ENCODE measurements at places on chromosomes 7 and 10.

DNA sequence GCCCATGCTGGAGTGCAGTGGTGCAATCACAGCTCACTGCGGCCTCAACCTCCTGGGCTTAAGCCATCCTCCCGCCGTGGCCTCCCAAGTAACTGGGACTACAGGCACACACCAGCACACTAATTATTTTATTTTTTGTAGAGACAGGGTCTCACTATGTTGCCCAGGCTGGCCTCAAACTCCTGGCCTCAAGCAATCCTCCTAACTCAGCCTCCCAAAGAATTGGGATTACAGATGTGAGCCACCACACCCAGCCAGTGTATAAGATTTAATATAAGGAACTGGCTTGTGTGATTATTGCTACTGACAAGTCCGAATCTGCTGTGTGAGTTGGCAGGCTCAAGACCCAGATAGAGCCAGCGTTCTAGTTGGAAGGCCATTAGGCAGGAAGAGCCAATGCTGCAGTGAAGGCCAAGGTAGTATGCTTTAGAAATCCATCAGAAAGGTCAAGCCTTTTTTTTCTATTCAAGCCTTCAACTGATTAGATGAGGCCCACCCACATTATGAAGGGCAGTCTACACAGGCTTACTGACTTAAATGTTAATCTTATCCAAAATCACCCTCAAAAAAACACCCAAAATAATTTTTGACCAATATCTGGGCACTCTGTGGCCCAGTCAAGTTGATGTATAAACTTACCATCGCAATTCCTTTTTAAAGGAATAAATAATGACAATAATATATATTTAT is 19.4 kb downstream of the TRIM4 start:
- DNase-seq: no peak

GRCh38 chr7:149855361-149856305 is 17.5 kb downstream of the ZNF862 start:
- DNase-seq: no peak

- no peak for DNase-seq
These were observed 700.9 kb upstream of the ANKRD30A start for GRCh38 chr10:36424502-36424901.

DNA sequence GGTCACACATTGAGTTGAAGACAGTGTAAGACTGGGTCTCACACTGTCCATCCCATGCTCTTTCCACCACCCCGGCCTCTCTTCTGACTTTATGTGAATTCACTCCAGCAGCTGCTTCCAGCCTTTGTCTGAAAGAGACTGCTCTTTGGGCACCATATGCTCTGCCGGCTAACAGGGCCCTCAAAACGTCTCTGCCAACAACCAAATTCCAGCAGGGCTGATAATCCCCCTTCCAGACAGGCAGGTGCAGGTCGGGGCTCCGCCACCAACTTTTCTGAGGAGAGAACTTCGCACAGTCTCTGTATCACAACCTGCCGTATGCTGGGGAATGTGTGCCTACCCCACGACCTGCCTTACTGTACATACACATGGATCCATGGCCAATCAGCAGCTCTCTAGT is 64.3 kb downstream of the PLXNA4 start:
- DNase-seq: no peak

- DNase-seq: no peak
These were observed at the start of gene GIMAP6 for GRCh38 chr7:150631866-150632864. Gene GIMAP6 (minus strand): TSS chr7:150632385. CDS start chr7:150630142, 2,243 bp downstream.

DNA sequence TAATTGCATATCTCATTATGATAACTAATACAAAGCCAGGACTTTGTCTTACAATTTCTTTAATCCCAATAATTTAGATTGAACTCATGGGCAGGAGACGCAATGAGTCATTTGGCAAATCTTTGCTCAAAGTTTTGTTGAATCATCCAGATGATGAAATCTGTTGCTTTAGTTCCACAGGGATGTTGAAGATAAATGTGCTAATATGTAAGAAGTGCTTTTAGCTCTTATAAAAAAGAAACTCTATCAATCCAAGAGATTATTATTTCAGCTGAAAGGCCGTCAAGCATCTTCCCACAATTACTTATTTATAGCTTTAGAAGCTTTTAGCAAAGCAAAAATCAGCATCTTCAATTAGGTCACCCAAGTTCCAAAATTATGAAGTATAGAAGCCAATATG is 36.8 kb upstream of the ANK3 start:
- DNase-seq: no peak

DNA sequence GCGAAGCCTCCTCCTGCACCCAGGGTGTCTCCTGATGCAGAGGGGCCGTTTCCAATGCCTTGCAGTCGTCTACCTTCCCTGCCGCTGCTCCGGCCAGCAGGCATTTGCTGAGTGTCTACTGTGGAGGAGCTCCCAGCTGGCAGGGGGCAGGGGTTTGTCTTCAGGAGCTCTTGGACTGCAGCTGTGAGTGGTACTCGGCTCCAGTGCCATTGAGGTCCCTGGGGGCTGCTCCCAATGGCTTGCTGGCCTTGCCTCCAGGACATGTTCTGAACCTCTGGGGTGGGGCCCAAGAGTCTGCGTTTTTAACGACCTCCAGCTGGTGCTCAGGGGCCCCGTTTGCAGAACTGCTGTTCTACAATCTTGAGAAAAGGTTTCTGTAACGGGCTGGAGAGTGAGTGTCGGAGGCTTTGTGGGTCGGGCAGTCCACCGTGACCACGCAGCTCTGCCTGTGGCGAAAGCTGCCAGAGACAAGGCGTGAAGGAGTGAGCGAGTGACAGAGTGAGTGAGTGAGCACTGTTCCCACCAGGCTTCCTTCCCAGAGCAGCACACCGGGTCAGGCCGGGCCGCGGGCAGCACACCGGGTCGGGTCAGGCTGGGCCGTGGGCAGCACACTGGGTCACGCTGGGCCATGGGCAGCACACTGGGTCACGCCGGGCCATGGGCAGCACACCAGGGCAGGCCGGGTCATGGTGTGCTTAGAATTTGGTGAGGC is 520.2 kb downstream of the PTPRN2 start:
- DNase-seq: no peak

DNA sequence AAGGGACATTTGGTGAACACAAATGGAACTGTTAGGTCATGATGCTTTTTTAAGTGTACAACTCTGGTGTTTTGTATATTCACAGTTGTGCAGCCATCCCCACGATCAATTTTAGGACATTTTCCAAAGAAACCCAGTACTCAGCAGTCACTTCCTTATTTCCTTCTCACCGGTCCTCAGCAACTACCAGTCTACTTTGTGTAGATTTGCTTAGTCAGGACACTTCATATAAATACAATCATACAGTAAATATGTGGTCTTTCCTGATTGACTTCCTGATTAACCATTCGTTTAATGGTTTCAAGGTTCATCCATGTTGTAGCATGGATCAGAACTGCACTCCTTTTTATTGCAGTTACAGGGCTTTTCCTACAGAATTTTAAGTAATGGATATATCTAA is 14.4 kb downstream of the SGPL1 start:
- no peak for DNase-seq

DNA sequence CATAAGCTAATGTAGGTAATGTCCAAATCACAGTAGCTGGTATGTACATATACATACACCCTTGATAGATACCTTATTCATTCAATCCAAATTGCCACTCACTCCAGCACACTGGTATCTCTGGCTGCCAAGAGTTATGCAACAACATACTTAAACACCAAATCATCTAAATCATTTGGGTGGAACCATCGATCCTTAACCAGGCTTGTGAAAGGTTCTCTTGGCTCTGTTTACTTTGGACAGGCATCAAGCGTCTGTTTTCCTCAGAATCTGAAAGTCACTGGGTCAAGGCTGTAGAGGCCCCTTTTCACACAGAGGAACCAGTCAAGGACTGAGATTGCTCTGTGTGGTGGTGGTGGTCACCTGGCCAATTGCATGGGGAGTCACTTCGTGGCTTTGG is 24.6 kb downstream of the JAZF1 start:
- no peak for DNase-seq

- DNase-seq: no peak
These were observed 96.2 kb downstream of the ADD3 start for GRCh38 chr10:110103921-110104461.

All from NCI-H510A (cell line).